Type B pancreatic cell (in vitro differentiated cells): ENCODE measurements at places on chromosomes 2 and 18. TPM values are rescaled to one million over a fixed set of nuclear protein-coding genes. Genes with fewer than 3 reads are reported as not detected.

PARD3B gene
- total RNA-seq = 12.6 and 15.9 TPM in 2 replicates

ANKRD62 gene
- total RNA-seq = not detected in 2 replicates

RRM2 gene
- total RNA-seq = 50.7 and 109 TPM in 2 replicates

FHOD3 gene
- total RNA-seq = 3.8 and 5.3 TPM in 2 replicates

UGT1A5 gene
- total RNA-seq = not detected in 2 replicates

NPC1 gene
- total RNA-seq = 43.3 and 49.8 TPM in 2 replicates

ASIC4 gene
- total RNA-seq = 0.79 and 0.99 TPM in 2 replicates

IL36RN gene
- total RNA-seq = 12.0 and 17.7 TPM in 2 replicates

DSEL gene
- 6.2 and 6.9 TPM in 2 replicates for total RNA-seq

GRCh38 chr2:142723236-142723635 is 154.2 kb upstream of the KYNU start:
- no peak for DNase-seq
- no peak overlapping the region for H3K27ac ChIP-seq
- no peak overlapping the region for H3K4me3 ChIP-seq
- no peaks in the 10 kb centered on the region for H3K36me3 ChIP-seq
- H3K4me1 ChIP-seq = no peaks in the 10 kb centered on the region
- no peaks in the 10 kb centered on the region for H3K27me3 ChIP-seq

DNA sequence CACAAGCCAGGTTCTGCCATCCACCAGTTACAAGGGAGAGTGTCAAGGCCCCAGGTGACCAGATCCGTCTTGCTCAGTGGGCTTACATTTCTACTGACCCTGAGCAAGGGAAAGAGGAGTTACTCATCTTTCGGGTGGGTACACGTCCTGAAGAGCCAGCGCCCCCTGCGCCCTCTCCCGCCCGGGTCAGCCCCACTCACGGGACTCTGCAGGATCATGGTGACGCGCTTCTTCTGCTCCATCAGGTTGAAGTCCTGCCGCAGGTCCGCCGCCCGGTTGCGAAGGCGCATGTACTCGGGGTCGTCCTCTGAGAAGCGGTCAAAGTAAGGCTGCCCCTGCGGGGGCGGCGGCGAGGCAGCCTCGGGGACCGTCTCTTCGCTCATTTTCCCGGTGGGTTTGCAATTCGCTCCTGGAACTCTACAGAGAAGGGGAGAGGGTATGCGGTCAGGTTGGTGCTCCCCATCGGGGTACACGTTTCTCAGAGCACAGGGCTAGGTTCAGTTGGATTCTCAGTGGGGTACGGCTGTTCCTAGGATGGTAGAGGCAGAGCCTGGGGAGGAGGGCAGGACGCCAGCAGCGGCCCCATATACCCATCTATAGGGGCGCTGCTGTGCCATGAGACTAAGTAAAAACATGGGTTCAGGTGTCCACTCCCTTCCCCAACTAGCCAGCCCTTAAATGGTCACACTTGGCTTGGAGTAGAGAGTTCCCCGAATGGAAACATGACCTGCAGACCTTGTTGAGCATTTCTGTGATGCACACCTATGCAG is 61.8 kb downstream of the ADD2 start:
- H3K27me3 ChIP-seq = no peaks in the 10 kb centered on the region
- H3K36me3 ChIP-seq = no peaks in the 10 kb centered on the region
- H3K4me1 ChIP-seq = no peaks in the 10 kb centered on the region
- DNase-seq = no peak

- no peak overlapping the region for H3K4me3 ChIP-seq
- H3K27ac ChIP-seq = peak overlapping the region; percentile 15
- peaks cover 6% of the 10 kb centered on the region for H3K4me1 ChIP-seq
- H3K27me3 ChIP-seq = no peaks in the 10 kb centered on the region
Observed at GRCh38 chr2:8851811-8852560, 14.6 kb upstream of the KIDINS220 start.

- H3K36me3 ChIP-seq = no peaks in the 10 kb centered on the region
- DNase-seq = no peak
- H3K4me3 ChIP-seq = no peak overlapping the region
- no peak overlapping the region for H3K27ac ChIP-seq
- no peaks in the 10 kb centered on the region for H3K27me3 ChIP-seq
Observed at GRCh38 chr2:55169915-55170314, 62.2 kb downstream of the CLHC1 start.

DNA sequence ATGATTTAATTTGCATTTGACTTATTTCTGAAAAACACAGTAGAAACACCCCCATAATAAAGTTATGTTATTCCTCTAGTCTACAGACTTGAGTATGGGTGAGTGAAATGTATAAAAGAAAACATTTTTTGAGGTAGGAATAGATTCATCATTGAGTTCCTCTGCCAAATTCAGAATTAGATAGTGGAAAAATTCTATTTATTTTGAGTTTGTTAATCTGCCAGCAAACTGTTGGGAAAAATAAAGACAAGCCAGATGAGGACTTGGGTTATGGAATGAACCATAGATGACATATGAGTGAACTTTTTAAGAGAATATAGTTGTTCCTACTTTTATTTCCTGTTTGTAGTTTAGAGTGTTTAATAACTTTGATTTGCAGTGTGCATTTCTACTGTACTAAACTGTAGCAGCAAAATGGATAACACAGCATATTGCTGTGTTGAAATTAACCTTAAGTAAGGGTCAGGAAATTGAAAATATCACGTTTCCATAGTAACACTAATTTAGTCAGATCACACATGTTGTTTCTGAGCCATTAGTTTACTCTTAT is 35.6 kb upstream of the PNPT1 start:
- no peaks in the 10 kb centered on the region for H3K27me3 ChIP-seq
- H3K27ac ChIP-seq = no peak overlapping the region
- H3K4me1 ChIP-seq = peaks cover 10% of the 10 kb centered on the region
- DNase-seq = no peak

DNA sequence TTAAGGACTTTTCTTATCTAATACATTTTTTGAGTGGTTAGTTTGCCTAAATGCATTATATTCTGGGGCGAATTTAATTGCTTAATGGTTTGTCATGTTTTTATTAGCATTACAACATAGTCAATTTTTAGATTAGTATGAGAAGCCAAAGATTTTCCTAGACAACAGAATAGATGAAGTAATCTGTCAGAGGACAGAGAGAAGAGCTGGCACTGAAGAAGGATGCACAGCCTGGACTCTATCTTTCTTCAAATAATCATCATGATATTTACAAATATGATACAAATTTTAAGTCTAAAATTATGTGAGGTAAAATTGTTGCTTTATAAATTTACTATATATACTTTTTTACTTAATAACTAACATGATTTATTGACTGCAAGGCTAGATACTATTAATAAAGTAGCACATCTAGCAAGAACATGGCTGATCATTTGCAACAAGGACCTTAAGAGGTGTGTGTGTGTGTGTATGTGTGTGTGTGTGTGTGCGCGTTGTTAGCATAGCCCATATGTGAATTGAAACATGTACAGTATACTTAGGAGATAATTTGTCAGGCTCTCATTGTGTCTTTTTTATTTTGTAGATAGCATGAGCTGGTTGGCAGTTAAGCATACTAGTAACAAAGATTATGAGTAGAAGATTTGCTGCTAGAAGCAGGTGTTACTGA is 752.2 kb downstream of the DCDC2C start:
- no peak overlapping the region for H3K4me3 ChIP-seq
- no peaks in the 10 kb centered on the region for H3K36me3 ChIP-seq
- H3K27me3 ChIP-seq = peaks cover 3% of the 10 kb centered on the region
- no peak for DNase-seq
